ENCODE measurements at places on chromosomes 16 and 17.

DNA sequence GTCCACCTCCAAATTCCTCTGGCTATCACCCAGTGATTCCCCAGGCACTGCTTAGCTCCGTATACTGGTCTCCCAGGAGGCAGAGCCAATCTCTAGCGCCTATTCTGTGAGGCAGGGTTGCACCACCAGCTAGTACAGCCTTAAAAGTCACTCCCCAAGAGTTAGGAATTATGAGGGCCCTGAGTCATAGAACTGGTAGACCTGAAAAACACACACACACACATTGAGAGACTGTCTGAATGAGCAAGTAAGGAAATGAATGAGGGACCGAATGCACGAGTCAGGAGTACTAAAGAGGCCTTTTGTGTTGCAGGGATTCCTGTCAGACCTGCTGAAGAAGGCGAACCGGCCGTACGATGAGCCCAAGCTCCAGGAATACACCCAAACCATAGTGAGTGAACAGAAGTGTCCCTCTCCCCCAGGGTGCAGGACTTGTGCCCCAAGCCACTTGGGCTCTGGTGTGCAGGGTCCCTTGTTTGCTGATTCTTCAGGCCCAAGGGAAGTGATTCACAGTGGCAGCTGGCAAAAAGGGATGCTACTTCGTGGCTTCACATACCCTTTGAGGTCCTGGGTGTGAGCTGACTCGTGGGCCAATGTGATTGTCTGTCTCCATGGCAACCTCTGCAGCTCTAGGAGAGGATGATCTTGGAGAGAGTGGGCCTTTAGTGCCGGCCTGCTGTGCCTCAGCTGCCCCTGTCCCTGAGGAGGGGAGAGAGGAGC lies 24.7 kb downstream of the CALB2 start:
- no peak for DNase-seq

DNA sequence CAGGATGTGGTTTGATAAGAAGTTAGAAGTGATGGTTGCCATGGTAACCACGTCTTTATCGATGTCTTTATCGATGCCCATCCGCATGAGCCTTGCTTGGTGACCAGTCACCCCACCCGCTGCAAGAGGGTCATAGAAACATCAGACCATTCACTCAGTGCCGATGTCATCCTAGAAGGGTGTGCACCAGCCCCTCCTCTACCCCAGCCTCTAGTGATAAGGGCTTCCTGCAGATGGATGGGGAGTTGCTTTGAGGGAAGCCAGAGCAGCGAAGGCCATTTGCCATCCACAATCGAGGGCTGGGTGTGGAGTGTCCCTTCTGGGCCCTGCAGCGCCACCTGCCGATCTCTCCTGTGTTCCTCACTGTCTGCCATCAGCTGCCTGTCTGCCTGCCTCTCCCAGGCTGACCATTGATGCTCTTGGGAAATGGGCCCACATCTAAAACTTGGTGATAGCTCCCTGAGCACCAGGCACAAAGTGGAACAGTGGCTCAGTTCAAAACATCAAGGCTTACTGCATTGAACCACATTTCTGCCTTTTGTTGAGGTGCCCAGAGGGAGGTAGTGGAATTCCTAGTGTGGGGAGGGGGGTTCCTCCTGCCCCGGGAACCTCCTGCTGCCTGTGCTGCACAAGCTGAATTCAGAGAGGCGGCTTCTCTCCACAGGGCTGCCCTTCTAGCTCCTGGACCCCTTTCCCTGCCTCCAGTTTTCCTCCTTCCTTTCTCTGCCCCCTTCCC lies 8.9 kb downstream of the CALB2 start:
- DNase-seq = peak; percentile 70

DNA sequence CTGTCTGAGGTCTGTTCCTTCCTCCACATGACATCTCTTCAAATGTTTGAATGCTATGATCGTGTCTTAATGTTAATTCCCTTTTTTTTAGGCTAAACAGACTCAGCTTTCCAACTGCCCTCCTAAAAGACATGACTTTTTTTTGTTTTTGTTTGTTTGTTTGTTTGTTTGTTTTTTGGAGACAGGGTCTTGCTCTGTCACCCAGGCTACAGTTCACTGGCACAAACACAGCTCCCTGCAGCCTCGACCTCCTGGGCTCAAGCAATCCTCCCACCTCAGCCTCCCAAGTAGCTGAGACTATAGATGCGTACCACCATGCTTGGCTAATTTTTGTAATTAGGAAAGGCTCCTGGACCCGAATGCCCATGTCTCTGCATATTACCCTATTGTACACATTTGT lies 176.5 kb downstream of the ABCA8 start:
- no peak for DNase-seq

- no peak for DNase-seq
Observed at GRCh38 chr16:86224126-86224525, 286.2 kb upstream of the FOXF1 start.

- DNase-seq = no peak
Observed at GRCh38 chr17:45791935-45792334, 7.8 kb downstream of the CRHR1 start.

DNA sequence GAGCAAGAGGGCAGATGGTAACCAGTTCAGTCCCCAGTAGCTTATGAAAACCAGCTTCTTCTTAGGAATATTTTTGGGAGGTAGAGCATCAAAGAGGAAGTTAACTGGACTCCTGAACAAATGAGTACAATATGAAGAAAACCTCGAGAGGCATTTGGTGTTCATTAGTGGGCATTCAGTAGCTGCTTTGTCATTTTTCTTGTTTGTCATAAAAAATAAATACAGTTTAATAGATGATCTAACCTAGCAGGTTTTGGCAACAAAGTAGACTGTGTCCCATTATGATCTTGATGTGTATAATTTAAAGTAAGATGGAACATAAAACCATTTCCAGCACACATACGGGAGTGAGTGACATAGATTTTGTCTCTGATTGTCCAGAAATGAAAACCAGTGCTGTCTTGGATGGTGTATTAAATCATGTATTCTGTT lies 173.1 kb downstream of the HS3ST3A1 start:
- no peak for DNase-seq

- DNase-seq = no peak
Observed at GRCh38 chr16:79484237-79484636, 116.3 kb downstream of the MAF start.

DNA sequence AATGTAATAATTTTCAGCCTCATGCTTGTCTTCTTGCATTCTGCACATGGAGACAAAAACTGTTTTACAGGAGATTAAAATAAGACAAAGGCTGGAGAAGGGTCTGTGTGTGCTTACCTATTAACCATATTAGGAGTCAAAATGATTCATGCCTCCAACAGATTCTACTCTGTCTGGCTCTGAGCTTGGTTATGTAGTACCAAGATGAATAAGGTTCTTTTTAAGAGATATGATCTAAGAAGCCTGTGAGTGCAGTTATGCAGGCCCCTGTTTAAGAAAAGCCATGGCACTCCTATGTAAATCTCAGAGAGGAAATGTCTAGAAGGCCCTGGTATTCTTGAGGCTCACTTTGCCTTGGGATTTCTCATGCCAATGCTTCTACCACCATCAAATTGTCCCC lies 486.6 kb upstream of the CDH11 start:
- no peak for DNase-seq

DNA sequence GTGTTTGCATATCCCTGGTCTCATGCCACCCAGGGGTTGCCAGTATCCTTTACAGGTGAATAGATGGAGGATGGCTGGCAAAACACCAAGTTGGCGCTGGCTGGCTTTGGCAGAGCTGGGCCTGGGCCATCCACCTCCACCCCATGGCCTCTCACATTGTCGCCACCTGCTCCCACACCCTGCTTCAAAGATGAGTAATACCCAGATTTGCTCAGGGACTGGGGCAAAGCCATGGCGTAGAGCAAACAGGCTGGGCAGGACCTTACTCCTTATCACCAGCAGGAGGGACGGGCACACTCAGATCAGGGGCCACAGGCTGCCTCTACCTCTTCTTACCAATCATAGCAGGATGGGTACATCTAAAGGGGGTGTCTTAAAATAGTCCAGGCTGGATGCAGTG lies 24.3 kb downstream of the PLA2G10 start:
- DNase-seq = no peak

- DNase-seq = no peak
Observed at GRCh38 chr16:79562166-79562823, 38.2 kb downstream of the MAF start.

- DNase-seq = no peak
Observed at GRCh38 chr16:58343562-58343961, 48.7 kb upstream of the GINS3 start.

GRCh38 chr16:3608069-3608468 lies 3.3 kb downstream of the SLX4 start:
- no peak for DNase-seq

GRCh38 chr16:56190048-56190676 lies 1.1 kb upstream of the GNAO1 start:
- no peak for DNase-seq

DNA sequence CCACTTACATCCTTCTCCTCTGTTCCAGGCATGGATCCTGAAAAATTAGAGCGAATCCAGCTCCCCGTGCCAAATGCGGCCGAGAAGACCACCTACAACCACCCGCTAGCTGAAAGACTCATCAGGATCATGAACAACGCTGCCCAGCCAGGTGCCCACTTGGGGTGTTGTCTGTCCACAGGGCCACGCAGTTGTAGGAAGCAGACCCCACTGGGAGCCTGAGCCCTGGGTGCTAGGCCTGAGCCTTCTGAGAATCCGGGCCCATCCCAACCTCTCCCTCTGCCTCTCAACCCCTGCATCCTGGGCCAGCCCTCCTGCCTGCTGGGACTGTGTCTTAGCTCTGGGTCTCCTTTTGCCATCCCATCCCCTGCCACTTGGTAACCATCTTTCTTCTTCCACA lies 95.4 kb downstream of the CLEC16A start:
- no peak for DNase-seq

DNA sequence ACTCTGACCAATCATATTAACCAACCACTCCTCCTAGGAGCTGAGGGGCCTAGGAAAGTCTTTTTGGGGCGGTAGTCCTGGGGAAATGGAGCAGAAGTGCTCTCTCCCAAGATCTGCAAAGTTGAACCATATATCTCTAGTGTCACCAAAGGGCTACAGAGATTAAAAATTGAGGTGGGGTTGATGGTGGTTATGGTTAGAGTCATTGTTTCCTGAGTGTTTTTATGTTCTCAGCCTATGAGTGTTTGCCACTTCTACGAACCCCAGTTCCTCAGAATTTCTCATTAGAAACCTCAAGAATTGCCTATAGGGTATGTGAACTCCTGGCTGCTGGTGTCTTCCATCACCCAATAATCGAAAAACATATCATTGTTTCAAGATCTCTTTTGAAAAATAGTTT lies 217.8 kb downstream of the CDRT15L2 start:
- DNase-seq = no peak

DNA sequence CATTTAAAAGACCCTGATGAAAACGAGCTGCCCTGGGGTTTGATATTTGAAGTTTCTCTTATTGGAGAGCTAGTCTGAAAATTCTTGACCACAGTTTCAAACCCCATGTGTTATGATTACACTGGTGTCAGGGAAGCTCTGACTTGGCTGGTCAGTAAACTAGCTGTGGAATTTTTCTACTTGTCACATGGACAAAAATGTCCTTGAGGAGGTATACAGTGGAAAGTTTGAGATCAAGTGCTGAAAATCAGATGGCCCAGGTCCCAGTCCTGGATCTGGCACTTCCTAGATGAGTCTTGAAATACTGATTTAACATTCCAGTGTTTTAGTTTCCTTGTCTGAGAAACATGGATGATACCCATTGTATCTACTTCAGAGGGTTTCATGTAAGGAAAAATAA lies 30.7 kb upstream of the SOX9 start:
- no peak for DNase-seq

DNA sequence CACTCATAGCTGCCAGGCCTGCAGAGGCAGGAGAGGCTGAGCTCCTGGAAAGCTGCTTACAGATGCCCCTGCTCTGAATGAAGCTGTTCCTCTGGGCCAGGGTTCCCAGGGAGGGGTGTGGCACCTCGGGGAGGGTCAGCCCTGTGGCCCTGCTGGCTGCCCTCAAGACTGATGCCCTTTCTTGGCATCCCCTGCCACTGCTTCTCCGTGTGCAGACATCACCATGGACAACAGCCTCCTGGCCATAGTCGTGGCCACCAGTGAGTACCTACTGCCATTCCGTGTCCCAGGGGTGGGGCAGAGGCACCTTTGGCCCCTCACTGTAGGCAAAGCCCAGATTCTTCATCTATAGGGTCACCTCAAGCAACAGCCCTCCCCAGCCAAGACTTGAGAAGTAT lies 8.9 kb downstream of the MRPL27 start:
- no peak for DNase-seq

DNA sequence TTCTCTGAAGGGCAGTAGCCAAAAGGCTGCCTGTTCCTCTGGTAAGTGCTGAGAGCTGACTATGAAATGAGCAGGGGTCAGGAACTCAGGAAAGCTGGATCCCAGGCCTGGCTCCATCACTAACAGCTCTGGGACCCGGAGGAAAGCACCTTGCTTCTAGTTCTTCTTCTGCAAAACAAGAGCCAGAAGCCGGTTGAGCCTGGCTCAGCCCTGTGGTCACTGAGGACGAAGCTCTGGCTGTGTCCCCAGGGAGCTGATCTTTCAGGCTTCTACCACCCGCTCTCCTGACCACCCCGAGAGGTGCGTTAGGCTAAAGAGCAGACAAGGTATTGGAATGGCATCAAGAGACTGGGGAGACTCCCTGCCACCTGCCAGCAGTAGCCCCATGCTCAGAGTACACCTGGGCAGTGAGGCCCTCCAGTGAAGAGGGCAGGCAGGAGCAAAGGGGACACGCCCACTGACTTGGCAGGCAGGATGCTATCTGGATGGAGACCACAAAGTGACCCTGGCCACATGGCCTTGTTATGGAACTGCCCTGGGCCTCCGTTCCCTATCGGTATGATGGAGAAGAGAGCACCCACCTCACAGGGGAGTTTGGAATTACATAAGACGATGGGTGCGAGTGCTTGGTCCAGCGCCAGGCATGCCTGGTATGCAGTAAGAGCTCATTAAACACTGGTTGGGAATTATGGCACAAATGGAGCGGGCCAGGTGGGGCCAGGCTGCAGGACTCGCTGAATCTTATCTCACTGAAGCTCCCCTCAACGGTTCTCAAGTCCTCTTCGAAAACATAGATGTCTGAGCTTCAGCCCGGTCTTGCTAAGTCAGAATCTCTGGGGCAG lies 61.4 kb downstream of the COG7 start:
- no peak for DNase-seq

- DNase-seq = no peak
Observed at GRCh38 chr16:3038256-3038655, 1.5 kb upstream of the BICDL2 start.

DNA sequence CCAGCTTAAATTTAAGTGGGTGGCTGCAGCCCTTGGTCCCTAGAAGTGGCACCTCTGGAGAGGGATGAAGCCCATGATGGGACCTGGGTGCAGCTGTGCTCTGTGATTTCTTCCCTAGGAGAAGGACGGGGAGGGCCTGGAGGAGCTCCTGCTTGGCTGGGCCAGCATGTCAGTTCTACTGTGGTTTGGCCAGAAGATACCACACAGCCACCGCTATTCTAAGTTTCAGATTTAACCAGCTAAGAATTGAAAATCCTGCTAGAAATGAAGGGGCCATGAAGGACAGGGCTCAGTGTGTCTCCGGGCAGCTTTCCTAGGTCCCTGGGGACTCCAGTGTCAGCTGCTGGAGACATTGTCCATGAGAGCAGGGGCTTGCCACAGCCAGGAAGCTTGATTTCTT lies 9.7 kb downstream of the RAP1GAP2 start:
- no peak for DNase-seq

- DNase-seq = peak; percentile 75
Observed at GRCh38 chr17:49952209-49952911, 16.6 kb upstream of the DLX4 start.

All from SHP77 (cell line).